ENCODE measurements at places on chromosomes 12 and 14.

DNA sequence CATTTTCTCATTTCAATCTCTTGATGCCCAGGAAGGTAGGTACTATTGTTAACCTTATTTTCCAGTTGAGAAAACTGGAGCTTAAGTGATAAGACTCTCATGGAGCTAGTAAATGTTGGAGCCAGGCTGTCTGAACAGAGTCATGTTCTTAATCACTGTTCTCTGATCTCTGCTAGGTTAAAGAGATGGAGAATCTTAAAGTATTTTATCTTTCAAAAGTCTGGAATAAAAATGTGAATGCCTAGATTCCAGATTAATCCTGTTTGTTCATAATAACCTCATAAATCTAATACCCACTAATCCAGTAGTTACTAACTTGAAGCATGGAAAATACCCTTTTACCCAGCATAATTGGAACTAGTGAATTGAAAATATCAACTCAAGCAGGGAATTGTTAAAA, 341.0 kb upstream of the RGS6 start:
- no peak for DNase-seq

- no peak for DNase-seq
Observed at GRCh38 chr14:33163600-33163999, 224.9 kb downstream of the NPAS3 start.

GRCh38 chr14:54550514-54550913, 16.4 kb upstream of the SAMD4A start:
- no peak for DNase-seq

- no peak for DNase-seq
Observed at GRCh38 chr14:100660882-100661635, 65.6 kb upstream of the DLK1 start.

DNA sequence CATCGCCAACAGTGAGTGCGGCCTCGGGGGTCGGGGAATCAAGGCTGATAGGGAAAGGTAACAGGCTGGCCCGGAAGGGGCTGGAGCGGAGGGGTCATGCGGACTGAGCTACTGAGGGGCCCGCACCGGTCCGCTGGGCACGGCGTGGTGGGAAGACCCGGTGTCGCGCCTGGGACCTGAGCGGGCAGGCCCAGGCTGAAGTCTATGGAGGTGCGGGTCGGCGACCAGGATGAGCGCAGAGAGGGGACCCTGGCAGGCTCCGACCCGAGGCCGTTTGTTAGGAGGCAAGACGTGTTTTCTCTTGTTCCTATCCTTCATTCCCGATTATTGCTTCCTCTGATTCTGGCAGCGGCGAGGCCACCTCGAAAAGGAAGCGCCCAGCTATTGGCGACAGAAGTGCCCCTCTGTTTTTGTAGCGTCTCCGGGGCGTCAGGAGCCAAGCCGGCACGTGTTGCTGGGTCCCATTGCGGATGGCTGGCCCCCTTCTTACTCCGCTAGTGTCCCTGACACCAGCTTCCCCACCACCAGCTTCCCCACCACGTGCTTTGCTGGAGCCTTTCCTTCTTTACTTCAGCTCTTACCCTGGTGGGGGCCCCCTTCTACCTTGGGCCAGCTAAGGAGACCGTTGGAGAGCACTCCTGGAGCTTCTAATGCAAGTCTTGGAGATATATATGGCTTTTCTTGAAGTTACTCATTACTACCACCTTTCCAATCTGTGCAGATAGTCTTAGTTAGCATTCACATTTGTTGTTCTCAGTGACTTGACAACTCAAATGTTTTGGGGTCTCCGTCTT, 653 bp downstream of the PA2G4 start:
- DNase-seq, result no peak

DNA sequence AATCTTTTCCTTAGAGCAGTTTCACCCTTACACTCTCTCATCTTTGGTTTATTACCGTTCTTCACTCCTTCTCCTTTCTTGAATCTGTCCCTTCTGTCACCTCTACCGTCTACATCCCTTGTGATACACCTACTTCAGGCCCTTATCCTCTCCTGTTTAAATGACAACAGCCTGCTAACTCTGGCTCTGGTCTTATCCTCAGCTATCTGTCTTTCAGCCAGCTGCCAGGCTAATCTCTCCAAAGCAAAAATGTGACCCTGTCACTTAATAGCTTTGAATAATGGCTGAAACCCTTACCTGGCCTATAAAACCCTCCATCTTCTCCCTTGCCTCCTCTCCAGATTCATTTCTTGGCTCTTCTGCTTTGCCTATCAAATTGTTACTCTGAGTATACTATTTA, 32.3 kb downstream of the BEST3 start:
- DNase-seq, result no peak

GRCh38 chr14:58547649-58548048, 90.1 kb upstream of the DACT1 start:
- no peak for DNase-seq

- DNase-seq, result no peak
Observed at GRCh38 chr12:101108130-101108529, 101.9 kb downstream of the SLC5A8 start.

DNA sequence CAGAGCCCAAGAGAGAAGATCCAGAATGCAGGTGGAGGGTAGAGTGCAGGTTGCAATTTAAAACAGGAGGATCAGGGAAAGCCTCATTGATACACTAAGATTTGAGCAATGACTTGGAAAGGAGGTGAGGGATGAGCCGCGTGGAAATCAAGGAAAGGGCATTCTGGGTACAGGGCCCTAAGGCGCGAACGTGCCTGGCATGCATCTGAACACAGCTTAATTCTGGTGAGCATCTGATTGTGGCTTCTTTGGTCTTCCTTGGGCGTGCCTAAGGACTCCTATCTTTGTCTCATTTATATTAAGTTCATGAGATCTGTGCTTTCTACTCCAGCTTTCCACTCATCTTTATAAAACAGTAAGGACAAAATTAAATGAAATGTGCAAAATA, 79.3 kb downstream of the NTF3 start:
- DNase-seq, result no peak

- no peak for DNase-seq
Observed at GRCh38 chr12:115953450-115953849, 324.0 kb downstream of the MED13L start.

GRCh38 chr12:14959463-14959862, 1.9 kb downstream of the ARHGDIB start:
- no peak for DNase-seq

Measured in T-helper 2 cell (primary cell).